ENCODE measurements at places on chromosomes 3 and 15.

DNA sequence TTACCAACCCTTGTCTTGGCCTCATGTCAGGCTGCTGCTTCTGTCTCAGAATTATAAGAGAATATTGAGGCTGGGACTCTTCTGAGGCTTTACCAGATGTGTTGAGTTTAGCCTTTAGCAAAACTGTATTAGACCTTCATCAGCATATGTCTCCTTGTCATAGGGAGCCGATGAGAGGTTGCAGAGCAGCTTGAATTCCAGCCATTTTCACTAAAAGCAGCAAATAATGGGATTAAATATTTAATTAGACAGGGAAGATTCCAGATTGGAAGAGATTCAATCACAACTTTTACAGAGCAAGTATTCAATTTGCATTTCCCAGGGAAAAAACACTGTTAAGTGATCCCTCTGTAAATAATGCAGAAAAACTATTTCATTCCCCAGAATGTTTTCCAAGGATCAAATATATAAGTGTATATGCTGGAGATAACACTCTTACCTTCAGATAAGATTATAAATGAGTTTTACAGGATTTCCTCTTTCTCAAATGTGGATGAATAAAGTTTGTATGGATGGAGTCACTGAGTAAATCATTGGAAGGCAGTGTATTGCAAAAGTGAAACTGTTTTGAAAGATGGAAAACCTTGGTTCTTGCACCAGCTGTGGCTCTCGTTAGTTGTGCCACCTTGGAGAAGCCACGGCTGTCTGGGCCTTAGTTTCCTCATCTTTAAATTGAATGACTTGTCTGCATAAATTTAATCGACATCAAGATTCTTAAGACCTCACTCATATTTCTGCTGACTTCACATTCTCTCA lies 466.4 kb upstream of the SGO1 start:
- no peak for DNase-seq

DNA sequence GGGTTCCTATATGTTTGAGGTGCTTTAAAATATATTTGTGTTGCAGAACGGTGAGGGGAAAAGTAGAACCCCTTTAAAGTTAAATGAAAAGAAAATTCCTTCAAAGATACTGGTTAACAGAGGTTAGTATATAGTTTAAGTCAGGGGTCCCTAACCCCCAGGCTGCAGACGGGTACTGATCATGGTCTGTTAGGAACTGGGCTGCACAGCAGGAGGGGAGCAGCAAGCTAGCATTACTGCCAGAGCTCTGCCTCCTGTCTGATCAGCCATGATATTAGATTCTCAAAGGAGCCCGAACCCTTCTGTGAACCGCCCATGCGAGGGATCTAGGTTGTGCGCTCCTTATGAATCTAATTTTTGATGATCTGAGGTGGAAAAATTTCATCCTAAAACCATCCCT lies 37.5 kb upstream of the RFX7 start:
- no peak for DNase-seq

DNA sequence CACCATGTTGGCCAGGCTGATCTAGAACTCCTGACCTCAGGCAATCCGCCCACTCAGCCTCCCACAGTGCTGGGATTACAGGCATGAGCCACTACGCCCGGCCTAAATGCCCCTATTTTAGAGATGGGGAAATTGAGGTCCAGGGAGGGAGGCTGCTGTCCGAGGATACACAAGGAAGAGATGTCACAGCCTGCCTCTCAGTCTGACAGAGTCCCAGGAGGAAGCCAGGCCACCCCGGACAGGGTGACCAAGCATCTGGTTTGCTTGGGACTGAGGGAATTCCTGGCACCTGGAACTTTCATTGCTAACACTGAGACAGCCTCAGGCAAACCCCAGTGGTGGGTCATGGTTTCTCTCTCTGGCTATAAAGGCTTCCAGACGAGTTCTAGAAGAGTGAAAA lies 30.6 kb upstream of the ADAMTS7 start:
- DNase-seq: no peak

- no peak for DNase-seq
Measured at GRCh38 chr3:68360492-68360891, 571.9 kb downstream of the TAFA4 start.

GRCh38 chr15:29278436-29279105 lies 8.9 kb upstream of the NSMCE3 start:
- no peak for DNase-seq

GRCh38 chr3:57627976-57628375 lies 30.8 kb upstream of the ARF4 start:
- DNase-seq: no peak

- no peak for DNase-seq
Measured at GRCh38 chr15:100531204-100531603, 2.5 kb upstream of the CERS3 start.

- DNase-seq: no peak
Measured at GRCh38 chr3:45782381-45782780, 14.0 kb downstream of the SLC6A20 start.

GRCh38 chr15:63855735-63856134 lies 22.0 kb upstream of the HERC1 start:
- no peak for DNase-seq

DNA sequence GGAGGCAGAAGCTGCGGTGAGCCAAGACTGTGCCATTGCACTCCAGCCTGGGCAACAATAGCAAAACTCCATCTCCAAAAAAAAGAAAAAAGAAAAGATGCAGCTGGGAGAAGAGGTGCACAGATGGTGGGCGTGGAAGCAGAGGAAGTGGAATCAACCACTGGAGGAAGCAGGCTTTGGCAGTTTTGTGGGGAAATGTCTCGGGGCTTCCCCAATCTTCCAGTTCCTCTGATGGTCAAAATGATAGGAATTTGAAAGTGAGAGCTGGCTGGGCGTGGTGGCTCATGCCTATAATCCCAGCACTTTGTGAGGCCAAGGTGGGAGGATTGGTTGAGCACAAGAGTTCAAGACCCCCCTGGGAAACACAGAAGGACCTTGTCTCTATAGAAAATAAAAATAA lies 48.1 kb upstream of the SMAD3 start:
- DNase-seq: no peak

GRCh38 chr15:81326466-81327212 lies 2.7 kb upstream of the STARD5 start:
- no peak for DNase-seq

DNA sequence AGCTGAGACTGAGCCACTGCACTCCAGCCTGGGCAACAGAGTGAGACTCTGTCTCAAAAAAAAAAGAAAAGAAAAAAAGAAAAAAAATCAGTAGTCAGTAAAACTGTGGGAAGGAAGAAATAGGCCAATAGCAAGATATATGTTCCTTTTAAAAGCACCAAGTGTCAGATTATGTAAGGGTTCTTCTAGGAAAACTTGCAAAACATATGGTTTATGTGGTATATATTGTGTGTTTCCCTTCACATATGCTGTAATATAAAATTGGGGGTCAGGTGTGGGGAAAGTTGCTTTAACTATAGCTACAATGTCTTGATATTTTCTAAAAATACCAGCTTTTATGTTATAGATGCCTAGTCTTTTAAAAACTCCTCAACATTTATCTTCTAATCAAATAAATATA lies 64.6 kb downstream of the ESYT3 start:
- no peak for DNase-seq

GRCh38 chr15:100926258-100926657 lies 7.1 kb downstream of the LRRK1 start:
- no peak for DNase-seq
